D341Med (cell line): ENCODE measurements at places on chromosomes 3 and 15.

- DNase-seq = no peak
Measured at GRCh38 chr3:114318295-114318694, 24.5 kb downstream of the TIGIT start.

- DNase-seq = no peak
Measured at GRCh38 chr15:65887565-65887964, 18.3 kb downstream of the RAB11A start.

DNA sequence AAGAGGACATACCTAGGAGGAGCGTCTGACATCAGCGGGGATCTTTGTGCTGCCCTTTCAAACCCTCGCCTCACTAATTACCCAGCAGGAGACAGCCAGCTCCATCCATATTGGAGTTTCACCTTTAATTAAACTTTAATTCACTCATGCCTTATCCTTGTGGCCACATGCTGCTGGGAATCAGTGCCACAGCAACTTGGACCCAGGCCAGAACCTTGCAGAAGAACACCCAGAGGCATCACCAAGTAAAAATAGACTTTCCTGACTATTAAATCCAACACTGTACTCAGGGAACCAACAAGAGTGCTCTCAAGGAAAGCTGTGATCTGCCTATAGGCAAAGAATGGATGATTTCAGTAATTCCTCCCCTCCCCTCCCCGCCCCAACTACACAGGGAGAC is 23.9 kb downstream of the EIF1B start:
- DNase-seq = no peak

GRCh38 chr15:64837502-64837901 is 4.2 kb upstream of the PLEKHO2 start:
- no peak for DNase-seq
